ENCODE measurements at places on chromosomes 12 and 14.

- no peak for DNase-seq
Measured at GRCh38 chr12:70096759-70097410, 146.3 kb upstream of the CNOT2 start.

DNA sequence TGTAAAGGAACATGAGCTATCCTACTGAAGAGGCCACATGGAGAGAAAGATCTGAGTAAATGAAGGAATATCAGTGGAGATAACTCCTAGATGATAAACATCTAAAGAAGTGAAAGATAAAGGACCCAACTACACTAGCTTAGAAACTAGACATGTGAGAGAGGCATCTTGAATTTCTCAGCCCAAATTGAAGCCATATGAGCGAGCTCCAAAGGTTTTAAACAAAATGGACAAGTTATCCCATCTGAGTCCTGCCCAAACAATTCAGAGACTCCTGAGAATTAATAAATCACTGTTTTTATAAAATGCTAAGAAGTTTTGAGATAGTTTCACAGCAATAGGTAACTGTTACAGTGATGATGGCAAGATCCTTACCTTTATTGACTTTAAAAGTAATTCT, 438.9 kb downstream of the NAV3 start:
- no peak for DNase-seq

DNA sequence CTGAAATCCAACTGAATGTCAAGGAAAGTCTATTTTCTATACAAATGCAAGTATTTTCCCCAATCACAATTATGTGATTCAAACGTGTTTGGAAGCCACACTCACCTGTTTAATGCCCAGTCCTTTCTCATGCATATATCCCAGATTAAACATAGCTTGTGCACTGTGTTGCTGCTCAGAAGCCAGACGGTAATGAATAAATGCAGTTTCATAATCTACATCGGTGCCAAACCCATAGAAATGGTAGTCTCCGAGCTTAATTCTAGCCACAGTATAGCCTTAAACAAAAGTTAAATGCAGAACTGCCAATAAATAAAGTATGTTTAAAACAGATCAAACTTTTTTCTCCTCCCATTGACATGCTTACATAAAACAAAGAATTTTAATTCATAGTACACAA, 49.5 kb downstream of the SEL1L start:
- no peak for DNase-seq

DNA sequence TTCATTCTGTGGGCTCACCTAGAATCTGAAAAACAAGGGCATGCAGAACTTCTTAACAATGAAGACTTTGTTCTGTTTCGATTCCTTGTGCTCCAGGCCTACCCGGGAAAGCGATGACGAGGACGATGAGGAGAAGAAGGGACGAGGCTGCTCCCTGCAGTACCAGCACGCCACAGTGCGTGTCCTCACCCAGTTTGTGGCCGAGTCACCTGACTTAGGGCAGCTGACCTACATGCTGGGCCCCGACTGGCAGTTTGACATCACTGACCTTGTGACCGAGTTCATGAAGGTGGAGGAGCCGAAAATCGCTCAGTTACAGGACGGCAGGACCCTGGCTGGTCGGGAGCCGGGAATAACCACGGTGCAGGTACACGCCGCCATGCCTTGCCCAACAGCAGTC, 585.4 kb downstream of the AACS start:
- DNase-seq, result no peak

DNA sequence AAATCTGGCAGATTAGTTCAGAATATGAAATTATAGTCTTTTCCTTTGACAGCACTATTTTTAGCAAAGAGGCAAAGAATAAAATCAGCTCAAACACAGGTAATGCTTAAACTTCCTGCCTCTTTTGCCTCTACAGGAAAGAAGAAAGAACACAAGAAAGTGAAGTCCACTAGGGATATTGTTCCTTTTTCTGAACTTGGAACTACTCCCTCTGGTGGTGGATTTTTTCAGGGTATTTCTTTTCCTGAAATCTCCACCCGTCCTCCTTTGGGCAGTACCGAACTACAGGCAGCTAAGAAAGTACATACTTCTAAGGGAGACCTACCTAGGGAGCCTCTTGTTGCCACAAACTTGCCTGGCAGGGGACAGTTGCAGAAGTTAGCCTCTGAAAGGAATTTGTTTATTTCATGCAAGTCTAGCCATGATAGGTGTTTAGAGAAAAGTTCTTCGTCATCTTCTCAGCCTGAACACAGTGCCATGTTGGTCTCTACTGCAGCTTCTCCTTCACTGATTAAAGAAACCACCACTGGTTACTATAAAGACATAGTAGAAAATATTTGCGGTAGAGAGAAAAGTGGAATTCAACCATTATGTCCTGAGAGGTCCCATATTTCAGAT, 17.4 kb downstream of the TMPO start:
- DNase-seq, result peak; percentile 52

DNA sequence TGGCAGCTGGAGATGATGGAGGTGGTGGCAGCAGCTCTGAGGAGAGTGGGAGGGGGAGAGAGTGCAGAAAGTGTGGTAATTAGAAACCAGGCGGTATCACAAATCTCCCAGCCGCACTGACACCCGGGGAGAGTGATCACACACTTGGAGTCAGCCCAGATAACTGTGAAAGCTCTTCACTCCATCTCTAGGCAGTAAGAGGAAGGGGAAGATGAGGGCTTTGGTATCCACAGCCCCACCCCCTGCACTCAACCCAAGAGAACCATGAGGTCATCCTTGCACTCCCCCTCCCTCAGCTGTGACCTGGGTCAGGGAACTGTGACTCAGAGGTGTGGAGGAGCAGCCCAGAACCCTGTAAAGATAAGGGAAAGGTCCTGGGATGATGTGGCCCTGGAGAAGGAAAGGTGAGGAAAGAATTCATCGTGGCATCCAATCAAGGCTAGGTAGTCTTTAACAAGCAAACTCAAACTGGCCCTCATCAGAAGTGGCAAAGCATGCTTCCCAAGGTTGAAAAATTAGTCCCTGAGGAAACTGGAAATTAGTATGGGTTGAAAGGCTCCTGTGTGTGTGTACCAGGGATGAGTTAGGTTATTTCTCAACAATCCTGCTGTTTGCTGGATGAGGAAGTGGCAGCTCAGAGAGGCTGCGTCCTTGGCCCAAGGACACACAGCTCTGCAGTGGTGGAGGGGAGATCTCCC, 111.0 kb upstream of the LHX5 start:
- no peak for DNase-seq

GRCh38 chr12:15220451-15220850, 766 bp downstream of the RERG start:
- DNase-seq, result no peak

- DNase-seq, result no peak
Measured at GRCh38 chr12:80272387-80272915, 171.6 kb upstream of the PTPRQ start.

GRCh38 chr12:38782359-38782758, 123.0 kb downstream of the CPNE8 start:
- no peak for DNase-seq

GRCh38 chr12:52630599-52631200, 12.3 kb upstream of the KRT73 start:
- no peak for DNase-seq

DNA sequence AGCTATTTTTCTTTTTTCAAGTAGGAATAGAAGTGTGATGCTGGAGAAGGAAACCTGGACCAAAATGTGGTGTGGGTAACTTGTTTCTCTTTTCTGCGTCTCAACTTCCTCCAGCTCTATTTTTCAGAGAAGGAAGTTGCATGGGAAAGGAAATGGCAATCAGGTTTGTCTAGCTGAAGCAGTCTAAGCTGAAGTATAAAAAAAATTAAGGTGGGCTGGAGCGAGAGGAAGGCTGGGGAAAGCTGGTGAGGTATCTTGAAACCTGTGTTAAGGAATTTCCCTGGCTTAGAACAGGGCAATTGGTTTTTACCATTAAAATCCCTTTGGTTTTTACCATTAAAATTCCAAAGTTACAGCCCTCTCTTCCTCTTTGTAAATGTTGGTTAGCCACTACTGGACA, 34.2 kb upstream of the NINJ2 start:
- DNase-seq, result no peak

DNA sequence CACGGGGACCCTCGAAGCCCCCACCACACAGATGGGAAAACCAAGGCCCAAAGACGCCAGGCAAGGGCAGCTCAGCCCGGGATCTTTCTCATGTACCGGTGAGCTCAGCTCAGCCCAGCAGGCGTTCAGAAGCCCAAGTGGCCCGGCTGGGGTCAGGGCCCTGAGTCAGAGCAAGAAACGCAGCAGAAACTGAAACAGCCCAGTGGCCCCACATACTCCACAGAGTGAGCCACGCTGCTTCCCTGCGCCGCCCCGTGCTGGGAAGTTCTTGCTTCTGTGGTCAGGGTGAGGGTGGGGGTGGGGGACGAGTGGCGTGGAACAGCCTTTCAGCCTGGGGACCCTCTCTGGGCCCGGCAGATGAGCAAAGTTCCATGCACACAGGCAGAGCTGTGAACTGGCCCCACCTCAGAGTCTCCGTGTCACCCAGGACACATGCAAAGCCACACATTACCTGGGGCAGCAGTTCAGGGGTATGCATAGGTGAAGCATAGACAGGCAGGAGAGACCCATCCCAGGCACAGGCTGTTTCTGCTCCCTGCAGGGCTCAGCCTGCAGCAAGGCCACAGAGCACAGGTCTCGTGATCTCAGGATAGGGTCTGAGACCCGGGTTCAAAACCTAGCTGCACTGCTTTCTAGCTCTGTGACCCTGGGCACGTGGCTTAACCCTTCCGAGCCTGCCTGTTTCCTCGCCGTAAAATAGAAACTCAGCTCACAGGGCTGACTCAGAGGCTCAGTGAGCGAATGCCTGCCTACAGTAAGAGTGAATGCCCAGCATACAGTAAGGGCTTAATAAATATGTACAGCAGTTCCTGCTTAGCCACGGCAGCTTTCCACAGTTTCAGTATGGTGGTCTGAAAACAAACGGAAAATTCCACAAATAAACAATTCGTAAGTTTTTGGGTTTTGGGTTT, 21.6 kb downstream of the NCOR2 start:
- no peak for DNase-seq

GRCh38 chr12:121424624-121424975, 24.7 kb downstream of the RNF34 start:
- no peak for DNase-seq

DNA sequence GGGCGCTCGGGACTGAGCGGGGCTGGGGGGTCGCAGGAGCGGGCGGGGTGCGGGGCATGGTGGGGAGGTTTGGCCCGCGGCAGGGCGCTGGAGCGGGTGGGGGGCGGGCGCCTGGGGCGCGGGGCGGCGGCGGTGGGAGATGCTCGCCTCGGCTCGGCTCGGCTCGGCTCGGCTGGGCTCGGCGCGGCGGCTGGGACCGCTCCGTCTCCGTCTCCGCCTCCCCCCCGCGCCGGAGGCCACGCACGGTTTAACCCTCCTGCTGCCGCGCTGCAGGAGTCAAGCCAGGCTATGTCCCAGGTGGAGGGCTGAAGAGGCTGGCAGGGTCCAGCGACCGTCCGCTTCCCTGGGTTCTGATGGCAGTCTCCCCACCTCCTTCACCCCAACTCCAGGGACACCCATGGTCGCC, at the start of gene PIANP:
PIANP (minus strand) TSS at position 170 of the 406 bp plus-strand sequence. CDS start 2,754 bp downstream, outside the sequence.
- peak; percentile 61 for DNase-seq

DNA sequence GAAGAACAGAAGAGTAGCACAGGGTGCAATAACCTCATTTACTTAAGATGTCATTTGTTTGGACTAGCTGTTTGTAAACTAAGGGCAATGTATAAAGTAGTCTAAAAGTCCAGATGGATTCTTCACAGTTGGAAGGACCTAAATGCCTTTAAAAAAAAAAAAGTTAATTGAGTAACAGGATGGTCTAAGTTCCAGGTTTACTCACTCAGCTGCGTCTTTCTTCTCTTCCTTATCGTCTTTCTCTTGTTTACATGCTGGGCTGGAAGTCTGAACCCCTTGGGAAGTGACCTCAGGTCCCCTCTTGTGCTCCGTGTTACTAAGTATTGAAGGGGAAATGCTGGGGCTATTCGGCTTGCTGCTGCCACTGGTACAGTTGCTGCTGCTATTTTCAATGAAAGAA, 82.5 kb downstream of the SH2B3 start:
- no peak for DNase-seq

DNA sequence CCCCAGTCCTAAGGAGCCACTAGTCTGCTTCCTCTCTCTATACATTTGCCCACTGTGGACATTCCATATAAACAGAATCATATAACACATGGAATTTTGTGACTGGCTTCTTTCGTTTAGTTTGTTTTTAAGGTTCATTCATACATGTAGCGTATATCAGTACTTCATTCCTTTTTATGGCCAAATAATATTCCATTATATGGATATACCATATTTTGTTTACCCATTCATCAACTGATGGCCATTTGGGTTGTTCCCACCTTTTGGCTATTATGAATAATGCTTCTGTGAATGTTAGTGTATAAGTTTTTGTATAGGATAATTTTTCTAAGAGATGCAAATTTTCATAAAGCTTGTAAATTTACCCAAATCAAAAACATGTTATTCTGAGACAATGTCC, 4.4 kb downstream of the CRY1 start:
- no peak for DNase-seq

DNA sequence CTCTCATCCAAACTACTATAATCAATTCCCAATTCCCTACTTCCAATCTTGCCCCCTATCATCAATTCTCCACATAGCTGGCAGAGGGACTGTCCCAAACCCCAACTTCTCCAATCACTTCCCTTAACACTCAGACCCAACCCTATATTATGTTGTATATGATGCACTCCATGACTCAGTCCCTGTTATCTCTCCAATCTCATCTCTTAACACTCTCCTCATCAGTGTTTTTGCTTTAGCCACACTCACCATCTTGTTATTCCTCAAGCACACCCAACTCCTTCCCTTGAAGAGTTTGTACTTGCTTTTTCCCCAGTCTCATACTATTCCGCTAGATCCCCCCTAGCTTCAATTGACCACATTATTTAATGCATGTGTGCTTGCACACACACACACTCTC, 4.9 kb downstream of the RHOJ start:
- DNase-seq, result no peak

DNA sequence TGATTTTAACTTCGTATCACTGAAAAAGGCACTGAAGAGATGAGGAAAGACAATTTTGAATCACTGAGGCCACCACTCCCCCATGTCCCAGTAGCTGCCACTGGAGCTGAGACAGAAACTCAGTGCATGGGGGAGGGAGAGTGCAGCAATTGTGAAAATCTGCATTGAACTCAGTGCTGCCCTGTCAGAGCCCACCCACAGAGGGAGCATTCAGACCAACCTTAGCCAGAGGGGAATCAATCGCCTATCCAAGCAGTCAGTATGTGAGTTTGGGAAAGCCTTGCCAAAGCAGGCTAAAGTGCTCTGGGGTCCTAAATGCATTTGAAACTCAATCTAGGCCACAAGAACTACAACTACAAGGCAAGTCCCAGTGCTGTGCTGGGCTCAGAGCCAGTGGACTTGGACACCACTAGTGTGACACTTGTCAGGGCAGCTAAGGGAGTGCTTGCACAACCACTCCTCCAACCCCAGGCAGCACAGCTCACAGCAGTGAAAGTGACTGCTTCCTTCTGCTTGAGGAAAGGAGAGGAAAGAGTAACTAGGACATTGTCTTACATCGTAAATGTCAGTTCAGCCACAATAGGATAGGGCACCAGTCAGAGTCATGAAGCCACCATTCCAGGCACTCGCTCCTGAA, 13.3 kb downstream of the RNASE3 start:
- no peak for DNase-seq

DNA sequence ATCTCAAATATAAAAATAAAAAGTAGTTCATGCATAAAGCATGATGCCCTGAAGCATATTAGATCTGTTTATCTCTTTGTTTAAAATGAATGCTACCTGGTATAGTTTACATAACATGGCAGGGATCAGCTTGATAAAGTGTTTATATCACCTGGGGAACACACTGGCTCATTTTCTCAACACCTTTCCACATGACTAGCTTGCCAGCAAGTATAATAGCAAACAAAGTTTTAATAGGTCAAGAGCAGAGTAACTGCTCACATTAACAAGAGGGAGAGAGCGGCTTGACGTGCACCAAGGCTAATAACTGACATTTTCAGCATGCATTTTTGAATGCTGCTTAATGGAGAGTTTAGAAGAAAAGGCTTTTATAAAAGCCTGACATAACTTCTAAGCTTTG, 246.4 kb downstream of the EGLN3 start:
- no peak for DNase-seq

All from HEK293T (cell line).